ENCODE measurements at places on chromosomes 7 and 10. TPM values are rescaled to one million over a fixed set of nuclear protein-coding genes. Genes with fewer than 3 reads are reported as not detected.

- DNase-seq = no peak
These were observed 51.4 kb downstream of the RHOBTB1 start for GRCh38 chr10:60892571-60892970.

- no peak for DNase-seq
These were observed 110.9 kb downstream of the PRTFDC1 start for GRCh38 chr10:24841530-24841929.

DNA sequence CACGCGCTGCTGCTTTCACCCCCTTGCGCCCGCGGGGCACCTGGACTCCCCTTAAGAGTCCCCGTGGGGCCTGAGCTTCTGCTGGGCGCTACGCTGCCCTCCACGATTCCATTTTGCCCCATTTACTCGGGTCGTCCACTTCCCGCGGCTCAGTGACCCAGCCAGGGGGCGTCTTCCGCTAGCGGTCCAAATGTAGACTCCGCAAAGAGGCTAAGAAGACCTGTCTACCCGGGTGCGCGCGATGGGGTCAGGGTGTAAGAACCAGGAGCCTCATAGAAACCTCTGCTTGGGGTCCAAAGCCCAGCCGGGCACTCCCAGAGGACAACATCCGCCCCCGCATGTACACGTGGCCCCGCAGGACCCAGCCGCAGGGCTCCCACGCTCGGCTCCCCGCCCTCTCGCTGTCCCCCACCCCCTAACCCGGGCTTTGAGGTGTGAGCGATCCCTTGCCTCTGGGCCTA lies 5.2 kb upstream of the HMX2 start:
- DNase-seq = no peak

DNA sequence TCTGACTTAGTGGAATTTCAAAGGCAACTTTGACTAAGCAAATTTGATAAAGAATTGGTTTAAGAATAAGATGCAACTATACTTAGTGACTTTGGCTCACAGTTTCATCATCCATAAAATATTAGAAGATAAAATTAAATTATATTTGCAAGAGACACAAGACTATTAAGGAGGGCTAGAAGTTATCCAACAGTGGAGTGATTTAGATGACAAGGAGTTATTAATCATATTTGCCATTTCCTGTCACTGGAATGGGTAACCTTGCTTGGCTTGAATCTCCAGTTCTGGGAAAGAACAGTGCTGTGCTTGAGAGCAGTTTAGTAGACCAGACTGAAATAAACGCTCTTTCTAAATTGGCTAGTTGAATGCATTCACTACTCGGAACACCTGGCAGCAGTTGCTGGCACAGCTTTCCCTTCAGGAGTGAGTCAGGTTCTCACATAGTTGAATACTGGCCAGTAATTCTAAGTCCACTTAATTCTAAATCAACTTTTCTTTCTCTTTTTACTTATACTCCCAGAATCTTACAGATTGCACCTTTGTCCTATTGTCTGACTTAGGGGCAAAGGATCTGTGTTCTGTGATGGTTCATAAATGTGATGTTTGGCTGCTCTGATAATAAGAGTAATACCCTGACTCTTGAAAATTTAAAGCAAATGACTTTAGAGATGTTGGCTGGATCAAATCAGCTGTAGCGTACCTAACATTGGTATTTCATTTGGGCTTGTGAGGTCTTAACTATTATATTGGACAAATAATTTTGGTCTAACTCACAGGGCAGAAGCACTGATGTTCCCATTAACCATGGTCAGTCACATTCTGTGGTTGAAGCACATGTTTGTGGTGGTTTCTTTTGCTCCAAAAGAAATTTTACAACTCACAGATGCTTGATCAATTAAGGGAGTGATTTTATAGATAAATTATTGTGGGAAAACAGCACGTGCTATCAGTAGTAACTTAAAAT lies 16.6 kb downstream of the STMP1 start:
- DNase-seq = no peak

GRCh38 chr7:36306222-36306621 lies 83.4 kb upstream of the ANLN start:
- no peak for DNase-seq

The NEURL1 gene
- polyA plus RNA-seq = 0.82 TPM

The TEX36 gene
- polyA plus RNA-seq = not detected

The CCL26 gene
- polyA plus RNA-seq = not detected

The C10orf53 gene
- not detected for polyA plus RNA-seq

All from CD4-positive, alpha-beta memory T cell (primary cell).